ENCODE measurements at places on chromosomes 3 and 15. TPM values are rescaled to one million over a fixed set of nuclear protein-coding genes. Genes with fewer than 3 reads are reported as not detected.

Gene INKA1
- total RNA-seq, result 2.9 TPM

Gene GABRA5
- total RNA-seq, result not detected

Gene UBR1
- 19.5 TPM for total RNA-seq

Gene ZCWPW2
- total RNA-seq, result 2.1 TPM

GRCh38 chr3:31157047-31157694 lies 262.7 kb upstream of the GADL1 start:
- DNase-seq, result no peak

- no peak for DNase-seq
Measured at GRCh38 chr3:57169108-57169507, 4.0 kb upstream of the IL17RD start.

DNA sequence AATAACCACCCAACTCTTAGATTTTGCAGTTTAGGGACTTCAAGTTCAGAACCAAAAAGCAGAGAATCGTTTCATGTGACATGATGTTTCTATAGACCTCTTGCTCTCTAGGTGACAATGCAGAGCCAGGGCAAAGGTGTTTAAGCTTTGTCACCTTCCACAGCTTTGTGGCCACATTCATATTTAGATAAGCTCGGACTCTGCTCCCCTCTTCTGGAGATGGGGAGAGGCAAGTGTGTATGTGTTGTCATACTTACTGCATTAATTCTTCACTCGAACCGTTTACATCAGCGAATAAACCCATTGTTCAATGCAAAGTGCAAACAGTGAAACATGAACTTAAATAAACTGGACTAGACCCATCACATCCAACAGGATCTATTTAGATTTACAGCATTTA lies 33.2 kb downstream of the ST3GAL6 start:
- no peak for DNase-seq

GRCh38 chr3:17544632-17545031 lies 197.8 kb downstream of the TBC1D5 start:
- DNase-seq, result no peak

DNA sequence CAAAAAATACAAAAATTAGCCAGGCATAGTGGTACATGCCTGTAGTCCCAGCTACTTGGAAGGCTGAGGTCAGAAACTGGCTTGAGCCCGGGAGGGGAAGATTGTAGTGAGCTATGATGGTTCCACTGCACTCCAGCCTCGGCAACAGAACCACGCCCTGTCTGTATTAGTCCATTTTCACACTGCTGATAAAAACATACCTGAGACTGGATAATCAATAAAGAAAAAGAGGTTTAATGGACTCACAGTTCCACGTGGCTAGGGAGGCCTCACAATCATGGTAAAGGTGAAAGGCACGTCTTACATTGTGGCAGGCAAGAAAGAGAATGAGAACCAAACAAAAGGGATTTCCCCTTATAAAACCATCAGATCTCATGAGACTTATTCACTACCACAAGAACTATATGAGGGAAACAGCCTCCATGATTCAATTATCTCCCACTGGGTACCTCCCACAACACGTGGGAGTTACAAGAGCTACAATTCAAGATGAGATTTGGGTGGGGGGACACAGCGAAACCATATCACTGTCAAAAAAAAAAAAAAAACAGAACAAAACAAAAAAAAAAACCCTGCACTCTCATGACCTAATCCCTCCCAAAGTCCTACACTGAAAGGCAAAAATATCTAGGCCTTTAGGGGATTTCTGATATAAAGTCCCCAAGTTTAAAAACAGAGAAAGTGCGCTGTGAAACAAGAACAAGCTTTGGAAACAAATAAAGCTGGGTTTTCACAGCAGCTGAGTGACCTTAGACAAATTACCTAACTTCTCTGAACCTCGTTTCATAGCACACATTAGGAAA lies 224.7 kb downstream of the IGSF11 start:
- no peak for DNase-seq

DNA sequence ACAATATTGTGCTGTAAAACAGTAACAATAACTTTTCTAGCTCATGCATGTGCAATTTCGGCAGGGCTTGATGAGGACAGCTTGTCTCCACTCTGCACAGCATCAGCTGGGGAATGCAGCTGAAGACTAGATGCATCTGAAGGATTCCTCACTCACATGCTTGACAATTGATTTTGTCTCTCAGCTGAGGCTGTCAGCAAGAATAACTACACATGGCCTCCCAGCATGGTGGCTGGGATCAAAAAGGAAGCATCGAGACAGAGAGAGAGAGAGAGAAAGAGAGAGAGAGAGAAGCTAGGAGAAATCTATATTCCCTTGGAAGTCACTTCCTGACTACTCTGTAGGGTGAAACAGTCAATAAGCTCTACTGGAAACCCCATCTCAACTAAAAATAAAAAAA lies 487.1 kb downstream of the PLOD2 start:
- no peak for DNase-seq

DNA sequence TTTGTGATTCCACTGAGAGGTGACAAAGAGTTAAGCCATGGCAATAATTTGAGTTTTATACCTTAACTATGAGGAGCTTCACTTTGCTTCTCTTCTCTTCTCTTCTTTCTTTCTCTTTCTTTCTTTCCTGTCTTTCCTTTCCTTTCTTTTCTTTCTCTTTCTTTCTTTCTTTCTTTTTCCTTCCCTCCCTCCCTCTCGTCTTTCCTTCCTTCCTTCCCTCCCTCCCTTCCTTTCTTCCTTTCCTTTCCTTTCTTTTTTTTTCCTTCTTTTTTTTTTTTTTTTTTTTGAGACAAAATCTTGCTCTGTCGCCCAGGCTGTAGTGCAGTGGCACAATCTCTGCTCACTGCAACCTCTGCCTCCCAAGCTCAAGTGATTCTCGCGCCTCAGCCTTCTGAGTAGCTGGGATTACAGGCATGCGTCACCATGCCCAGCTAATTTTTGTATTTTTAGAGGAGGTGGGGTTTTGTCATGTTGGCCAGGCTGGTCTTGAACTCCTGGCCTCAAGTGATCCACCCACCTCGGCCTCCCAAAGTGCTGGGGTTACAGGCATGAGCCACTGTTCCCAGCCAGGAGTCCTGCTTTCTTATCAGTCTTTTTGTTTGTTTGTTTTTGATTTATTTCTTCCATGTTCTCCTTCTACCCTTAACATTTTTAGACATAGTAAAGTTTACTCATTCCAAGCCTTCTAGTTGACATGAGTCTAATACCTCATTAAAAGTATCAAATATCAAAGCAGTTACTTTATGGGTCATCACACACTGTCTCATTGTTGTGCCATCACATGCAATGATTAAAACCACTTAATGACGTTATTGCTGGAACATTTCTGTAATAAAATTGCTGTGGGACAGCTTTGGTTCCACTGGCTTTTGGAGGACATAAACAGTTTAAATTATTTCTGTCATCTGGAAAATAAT lies 29.9 kb downstream of the SLC49A4 start:
- DNase-seq, result no peak

DNA sequence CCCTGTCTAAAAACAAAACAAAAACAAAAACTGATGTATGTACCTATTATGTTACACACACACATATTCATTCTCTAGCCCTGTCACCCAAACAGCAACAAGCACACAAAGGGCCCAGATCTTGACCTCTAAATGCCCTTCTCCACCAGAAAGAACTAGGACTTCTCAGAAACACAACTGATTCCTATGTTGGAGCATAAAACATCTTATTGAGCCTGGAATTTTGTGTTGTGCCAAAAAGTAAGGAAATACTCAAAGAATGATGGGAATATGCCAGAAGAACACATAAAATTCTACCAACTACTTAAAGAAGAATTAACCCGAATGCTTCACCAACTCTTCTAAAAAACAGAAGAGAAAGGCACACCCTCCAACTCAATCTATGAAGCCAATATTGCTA lies 66.7 kb upstream of the OCA2 start:
- no peak for DNase-seq

All from Right ventricle myocardium superior (tissue), 1 donor.